ENCODE measurements at places on chromosomes 2 and 18. TPM values are rescaled to one million over a fixed set of nuclear protein-coding genes. Genes with fewer than 3 reads are reported as not detected.

ALKAL2 gene
- total RNA-seq = not detected

C2orf78 gene
- not detected for total RNA-seq

- DNase-seq = no peak
- no peaks in the 10 kb centered on the region for H3K4me1 ChIP-seq
- no peak overlapping the region for H3K27ac ChIP-seq
- H3K4me3 ChIP-seq = no peak overlapping the region
- peaks cover 7% of the 10 kb centered on the region for H3K27me3 ChIP-seq
These were observed 15.1 kb downstream of the SPTBN1 start for GRCh38 chr2:54471221-54471711.

DNA sequence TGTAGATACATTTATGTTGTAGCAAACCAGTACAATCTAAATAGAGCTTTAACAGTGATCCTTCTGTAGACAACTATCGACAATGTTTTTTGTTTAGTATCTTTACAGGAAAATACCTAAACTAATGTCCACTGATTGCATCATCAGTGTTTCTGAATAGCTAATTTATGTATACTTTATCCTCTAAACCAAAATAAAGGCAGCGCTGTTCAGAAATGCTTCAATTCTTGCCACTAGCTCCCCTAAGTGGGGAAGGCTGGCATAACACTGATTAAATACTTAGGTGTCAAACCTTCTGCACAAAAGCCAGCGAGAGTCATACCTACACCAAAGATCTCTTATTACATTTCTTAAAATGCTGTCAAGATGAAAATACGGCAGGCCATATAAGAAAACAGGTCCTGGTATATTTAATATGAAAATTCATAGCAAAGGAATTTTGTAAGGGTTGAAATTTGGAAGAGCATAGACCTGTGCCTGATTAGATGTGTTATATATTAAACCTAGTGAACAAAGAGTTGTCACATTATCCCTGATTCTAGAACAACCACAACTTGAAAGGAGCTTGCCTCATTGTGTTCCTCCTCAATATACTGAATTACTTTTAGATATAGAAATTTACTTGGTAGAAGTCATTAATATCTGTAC, 1693.4 kb upstream of the SLC39A10 start:
- H3K4me3 ChIP-seq = no peak overlapping the region
- H3K27ac ChIP-seq = no peak overlapping the region
- no peak for DNase-seq
- H3K4me1 ChIP-seq = no peaks in the 10 kb centered on the region
- no peaks in the 10 kb centered on the region for H3K36me3 ChIP-seq

DNA sequence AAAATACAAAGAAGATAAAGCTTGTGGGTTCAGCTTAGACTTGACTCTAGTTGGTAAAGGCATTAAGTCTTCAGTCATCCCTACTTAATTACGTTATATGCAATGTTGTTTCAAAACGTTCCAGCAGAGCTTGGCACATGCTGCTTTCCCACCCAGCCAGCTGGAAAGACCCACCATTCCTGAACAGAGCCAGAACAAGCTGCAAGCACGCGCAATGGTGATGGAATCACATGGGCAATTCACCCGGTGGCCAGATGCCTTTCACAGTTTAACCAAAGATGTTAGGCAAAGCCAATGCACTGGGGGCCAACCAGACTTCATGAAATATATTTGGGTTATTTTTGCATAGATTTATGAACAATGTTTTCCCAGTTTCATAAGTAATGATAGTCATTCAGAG, 123.4 kb upstream of the CDH20 start:
- no peaks in the 10 kb centered on the region for H3K27me3 ChIP-seq
- no peak overlapping the region for H3K4me3 ChIP-seq

DNA sequence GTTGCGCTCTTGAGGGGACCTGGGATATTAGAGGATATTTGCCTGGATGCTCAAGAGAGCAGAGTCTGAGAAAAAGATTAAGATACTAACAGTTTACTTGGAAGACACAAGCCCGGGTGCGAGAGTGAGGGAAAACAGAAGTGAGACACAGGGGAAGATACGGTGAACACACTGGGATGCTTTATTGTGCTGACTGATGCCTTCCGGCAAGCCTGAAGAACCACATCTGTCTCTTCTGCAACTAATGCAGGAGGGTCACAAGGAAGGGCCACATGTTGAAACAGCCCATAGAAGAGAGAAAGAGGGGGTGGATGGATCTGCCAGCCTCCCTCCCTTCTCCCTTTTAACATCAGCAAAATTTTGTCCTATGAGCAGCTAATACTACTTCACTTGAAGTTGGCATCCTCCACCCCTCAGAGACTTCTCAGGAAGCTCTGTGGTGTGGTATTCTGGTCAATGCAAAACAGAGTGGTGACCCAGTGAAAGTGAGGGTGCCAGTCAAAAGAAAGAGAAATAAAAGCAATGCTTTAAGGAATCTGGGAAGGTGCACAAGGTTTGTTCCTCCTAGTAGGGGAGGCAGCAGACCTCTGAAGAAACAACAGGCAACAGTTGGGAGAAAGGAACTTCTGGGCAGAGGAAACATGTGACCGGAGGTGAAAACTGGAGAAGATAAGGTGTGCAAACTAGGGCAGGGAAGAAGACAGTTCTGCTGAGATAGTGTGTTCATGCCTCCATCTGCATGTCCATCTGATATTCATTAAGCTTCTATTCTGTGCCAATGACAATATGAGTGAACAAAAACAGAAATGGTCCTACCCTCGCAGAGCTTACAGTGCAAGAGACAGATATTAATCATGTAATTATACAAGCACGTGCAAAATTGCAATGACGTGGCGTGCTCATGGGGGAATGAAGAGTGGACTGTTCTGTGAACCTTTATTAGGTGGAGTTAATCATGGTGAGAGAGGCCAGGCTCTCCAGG, 107.1 kb downstream of the LYPD6B start:
- no peaks in the 10 kb centered on the region for H3K36me3 ChIP-seq
- H3K27ac ChIP-seq = no peak overlapping the region
- DNase-seq = no peak
- H3K4me3 ChIP-seq = no peak overlapping the region
- H3K4me1 ChIP-seq = peaks cover 4% of the 10 kb centered on the region
- H3K27me3 ChIP-seq = peaks cover 21% of the 10 kb centered on the region

- peaks cover 23% of the 10 kb centered on the region for H3K36me3 ChIP-seq
- peaks cover 29% of the 10 kb centered on the region for H3K4me1 ChIP-seq
These were observed 744 bp downstream of the POU3F3 start for GRCh38 chr2:104854498-104855220.
